ENCODE measurements at places on chromosomes 6 and 20.

DNA sequence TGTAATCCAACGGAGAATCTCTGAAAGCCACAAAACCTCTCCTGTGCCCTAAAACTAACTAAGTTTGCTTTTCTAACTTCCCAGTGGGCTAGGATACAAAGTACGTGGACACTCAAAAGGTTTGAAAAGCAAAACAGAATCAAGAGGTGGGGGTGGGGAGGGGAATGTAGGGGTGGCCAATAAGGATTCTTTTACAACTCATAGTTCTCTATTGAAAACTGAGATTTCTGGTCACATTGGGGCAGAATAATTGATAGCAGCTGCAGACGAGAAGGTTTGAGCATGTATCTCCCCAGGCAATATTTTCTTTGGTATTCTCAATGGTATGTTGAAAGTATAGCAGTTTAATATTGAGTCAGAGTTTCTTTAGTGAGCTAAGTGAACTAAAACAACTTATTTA lies 376.7 kb upstream of the CITED2 start:
- no peak for DNase-seq

- DNase-seq = no peak
Observed at GRCh38 chr6:151140767-151141166, 99.0 kb upstream of the AKAP12 start.

DNA sequence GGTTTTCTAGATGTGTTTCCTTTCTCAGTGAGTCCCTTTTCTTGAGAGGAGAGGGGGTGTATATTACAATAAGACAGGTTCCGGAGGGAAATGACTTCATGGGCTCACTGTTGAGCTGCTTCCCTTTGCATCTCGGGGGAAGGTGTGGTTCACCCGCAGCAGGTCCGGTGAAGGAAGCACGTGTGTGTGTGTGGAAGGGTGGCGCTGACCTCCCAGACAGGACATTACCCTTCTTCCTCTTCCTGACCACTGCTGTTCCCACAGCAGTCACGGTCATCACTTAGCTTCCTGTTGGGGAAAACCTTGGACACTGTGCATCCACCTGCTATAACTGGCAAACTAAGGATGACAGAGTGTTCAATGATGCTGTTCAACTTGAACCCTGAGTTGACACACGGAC lies 83.6 kb downstream of the PLEKHG1 start:
- no peak for DNase-seq

DNA sequence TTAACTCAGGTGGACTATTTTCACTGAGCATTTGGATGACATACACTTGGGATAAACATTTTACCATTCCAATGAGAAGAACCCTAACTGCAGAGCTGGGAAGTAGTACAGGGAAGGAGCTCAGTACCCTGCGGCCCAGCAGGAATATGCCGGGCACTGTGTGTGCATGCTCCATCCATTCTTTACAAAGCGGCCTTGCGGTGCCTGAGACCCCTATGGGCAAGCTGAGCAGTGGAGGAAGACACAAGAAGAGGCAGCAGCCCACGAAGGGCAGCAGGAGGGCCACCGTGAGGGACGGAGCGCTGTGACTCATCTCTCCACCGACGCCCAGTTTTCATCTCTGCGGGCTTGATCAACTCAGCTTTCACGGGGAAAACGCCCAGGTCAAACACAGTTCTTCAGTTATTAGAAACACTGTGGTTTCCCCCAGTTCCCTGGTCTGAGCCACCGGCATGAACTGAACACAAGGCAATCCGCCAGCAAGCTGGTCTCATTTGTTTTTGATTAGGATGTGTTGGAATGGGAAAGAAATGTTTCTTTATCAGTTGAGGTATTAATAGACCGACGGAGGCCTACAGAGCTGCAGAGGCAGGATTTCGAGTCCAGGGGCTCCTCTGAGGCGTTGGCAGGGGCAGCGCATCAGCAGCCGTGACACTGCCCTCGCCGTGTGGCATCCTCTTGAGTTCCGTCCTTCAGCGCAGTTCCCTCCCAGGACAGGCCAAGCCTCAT lies 44.9 kb downstream of the IRF4 start:
- DNase-seq = no peak

DNA sequence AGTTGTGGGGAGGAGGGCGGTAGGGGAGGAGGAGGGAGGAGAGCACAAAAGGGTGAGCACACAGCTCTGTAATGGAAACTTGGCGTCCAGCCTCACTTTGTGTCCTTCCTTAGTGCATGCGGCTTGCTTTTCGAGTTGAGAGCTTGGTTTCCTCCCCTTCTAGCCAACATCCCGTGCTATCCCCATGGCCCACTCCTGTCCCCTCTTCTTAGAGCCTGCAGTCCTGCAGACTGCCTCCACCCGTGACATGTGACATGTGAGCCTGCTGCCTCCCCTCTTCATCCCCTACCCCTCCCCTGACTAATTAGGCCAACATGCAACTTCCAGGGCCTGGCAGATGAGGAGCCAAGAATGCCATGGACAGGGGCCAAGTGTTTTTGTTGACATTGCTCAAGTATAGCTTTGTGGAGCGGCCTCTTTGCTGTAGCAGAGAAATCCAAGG lies 63.2 kb downstream of the SLC24A3 start:
- DNase-seq = peak; percentile 29

- no peak for DNase-seq
Observed at GRCh38 chr6:161631676-161632194, 357.9 kb upstream of the AGPAT4 start.

DNA sequence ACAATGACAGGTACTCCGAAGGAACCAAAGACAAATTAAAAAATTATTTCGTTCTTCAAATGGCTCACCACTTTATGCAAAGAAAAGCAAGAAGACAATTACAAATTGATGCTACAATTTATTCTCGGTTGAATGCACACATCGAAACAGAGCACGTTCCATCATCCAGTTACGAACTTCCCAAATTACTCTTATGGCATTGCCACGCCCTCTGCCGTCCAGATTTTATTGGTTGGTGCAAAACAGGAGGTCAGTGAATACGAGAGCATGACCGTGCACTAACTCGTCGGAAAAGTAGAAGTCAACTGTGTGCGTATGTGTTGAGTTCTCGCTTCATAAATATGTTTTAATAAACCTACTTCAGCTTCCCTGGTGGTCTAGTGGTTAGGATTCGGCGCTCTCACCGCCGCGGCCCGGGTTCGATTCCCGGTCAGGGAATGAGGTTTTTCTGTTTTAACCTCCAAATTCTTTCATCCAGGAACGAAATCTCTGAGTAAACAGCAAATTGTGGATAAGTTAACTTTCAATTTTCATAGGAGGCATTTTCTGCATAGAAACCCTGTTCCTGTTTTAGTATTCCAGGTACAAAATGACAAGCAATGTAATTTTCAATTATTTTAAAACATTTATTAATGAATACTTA lies 23.2 kb downstream of the ZNF311 start:
- DNase-seq = peak; percentile 92

DNA sequence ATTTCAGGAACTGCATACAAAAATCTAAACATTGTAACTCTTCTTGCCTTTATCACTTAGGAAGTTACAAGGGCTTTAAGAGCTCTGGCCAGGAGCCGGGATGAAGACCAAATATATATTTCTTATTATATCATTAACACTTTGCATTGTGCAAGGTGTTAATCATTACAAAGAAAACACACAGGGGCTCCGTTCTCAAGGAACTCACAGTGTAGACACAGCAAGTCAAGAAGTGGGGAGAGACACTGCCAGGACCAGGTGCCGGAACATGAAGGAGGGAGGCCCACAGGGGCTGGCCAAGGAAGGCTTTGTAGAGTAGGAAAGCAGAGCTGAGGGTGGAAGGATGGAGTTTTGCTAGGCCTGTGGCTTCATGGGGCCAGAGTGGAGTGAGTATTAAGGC lies 17.4 kb downstream of the ITPR3 start:
- no peak for DNase-seq

DNA sequence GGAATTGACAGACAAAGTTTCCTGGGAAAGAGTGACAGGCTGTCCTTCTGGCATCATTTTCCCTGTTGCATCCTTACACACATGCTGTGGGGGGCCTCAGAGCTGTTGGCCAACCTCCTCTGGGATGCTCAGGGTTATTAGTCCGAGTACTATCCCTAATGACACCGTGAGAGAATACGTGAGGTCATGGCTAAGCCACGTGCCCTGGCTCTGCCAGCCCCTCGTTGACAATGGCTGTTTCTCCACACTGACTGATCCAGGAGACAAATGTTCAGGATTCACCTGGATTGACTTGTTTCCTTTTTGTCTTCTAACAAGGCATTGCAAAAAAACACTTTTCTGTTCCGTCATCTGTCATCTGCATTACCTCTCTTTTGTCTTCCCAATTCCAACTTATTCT lies 604.6 kb downstream of the TFAP2A start:
- no peak for DNase-seq

DNA sequence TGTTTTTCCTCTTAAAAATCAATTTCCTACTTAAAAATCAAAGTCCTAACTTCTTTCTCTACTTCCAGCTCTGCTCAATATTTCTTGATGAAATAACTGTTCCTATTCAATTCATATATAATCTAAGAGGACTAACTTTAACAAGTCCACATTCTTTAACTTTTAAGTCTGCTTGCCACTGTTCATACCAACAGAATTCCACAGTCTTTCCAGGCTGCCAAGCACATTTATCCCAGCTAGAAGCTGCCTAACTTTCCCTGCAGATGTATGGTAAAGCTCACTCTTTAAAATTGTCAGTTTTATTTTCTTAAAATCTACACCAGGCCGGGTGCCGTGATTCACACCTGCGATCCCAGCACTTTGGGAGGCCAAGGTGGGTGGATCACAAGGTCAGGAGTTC lies 11.5 kb downstream of the CALHM6 start:
- DNase-seq = no peak

DNA sequence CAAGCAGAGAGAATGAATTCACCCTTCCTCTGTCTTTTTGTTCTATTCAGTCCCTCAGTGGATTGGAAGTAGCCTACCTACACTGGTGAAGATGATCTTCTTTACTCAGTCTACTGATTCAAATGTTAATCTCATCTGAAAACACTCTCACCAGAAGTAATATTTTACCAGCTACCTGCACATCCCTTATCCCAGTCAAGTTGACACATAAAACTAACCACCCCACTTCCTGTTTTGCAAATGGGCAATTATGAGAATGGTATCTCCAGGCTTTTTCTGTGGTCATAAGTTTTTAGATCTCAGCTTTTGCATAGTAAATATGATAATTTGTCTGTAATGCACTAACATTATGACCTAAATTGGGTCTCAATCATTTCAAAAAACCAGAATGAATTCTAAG lies 228.8 kb upstream of the ECI2 start:
- no peak for DNase-seq

DNA sequence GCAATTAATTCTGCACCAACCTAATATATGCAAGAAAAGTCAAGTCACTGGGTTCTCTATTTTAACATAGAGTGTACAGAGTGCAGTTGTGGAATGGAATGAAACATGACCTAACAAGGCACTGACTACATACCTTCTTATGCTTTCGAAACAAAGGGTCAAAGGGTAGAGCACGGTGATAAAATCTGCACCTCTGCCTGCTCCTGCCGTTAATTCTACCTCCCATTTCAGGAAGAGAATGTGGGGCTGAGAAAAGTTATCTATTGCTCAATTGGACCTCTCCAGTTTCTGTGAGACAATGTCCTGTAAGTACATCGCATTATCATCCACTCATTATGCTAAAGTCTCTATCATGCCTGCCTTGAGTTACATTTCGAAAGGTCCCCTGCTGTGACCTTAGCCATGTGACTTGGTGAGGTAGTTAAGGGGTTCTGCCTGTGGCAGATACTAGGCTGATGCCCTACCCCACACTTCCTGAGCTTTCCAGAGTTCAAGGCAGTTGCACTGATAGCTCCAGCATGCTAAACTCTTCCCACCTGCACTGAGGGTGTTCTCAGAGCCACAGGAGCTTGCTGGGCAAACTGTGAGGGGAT lies 14.0 kb upstream of the MOCS1 start:
- DNase-seq = no peak

GRCh38 chr6:470051-470900 lies 78.7 kb downstream of the IRF4 start:
- DNase-seq = no peak

DNA sequence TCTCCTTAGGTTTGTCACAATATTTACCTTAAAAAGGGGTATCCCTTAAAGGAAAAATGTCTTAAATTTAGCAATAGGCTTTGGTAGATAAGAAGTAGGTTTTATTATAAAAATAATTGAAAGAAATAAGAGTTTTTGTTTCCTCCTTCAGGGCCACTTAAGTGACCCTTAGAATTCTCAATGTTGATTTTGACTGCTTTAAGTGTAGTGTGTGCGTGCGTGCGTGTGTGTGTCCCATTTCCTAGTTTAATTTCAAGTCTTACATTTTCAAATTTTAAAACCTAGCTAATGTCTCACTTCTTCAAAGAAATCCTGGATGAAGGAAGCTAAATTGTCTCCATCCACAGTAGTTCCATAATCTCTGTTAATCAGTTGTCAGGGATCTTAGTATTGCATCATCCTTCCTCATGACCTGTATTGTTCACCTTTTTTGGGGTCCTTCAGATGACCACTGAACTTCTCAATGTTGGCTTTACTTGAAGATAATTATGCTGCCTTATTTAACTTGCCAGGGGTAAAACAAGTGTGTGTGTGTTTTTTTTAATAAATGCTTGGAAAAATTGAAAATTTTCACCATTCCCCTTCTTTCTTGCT lies 50.7 kb upstream of the TFB1M start:
- DNase-seq = no peak

- no peak for DNase-seq
Observed at GRCh38 chr6:70370496-70370895, 42.8 kb upstream of the FAM135A start.

- peak; percentile 74 for DNase-seq
Observed at GRCh38 chr6:132813173-132813856, 1.1 kb upstream of the RPS12 start.

DNA sequence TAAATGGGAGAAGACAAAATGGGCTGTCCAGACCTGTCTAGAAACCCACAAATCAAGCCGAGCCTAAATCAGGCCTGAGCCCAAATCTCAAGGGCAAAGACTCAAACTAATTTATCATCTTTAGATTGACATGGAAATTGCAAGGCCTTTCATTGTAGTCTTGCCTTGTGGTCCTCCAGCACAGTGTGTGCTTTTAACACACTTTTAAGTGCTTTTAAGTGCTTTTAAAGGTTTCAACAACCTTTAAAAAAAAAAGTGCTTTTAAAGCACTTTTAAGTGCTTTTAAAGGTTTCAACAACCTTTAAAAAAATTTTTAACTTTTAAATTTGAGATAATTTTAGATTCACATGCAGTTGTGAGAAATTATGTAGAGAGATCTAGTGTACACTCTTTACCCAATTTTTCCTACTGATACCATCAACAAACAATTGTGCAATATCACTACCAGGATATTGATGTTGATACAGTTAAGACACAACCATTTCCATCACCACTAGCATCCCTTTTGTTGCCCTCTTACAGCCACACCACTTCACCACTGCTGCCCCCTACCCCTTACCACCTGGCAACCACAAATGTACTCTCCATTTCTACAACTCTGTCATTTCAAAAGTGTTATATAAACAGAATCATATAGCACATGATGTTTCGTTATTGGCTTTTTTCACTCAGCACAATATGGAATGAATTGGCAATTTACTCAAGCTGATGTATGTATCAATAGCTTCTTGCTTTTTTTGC lies 23.1 kb upstream of the DCBLD1 start:
- no peak for DNase-seq

- no peak for DNase-seq
Observed at GRCh38 chr6:4401408-4402368, 266.3 kb upstream of the ECI2 start.

Measured in G401 (cell line).